Left forelimb (tissue), 1 donor: ENCODE measurements at places on chromosomes 2 and 18.

GRCh38 chr2:44957656-44958327, 16.3 kb downstream of the SIX3 start:
- DNase-seq = no peak

GRCh38 chr2:204264621-204265140, 280.6 kb upstream of the PARD3B start:
- DNase-seq = no peak

DNA sequence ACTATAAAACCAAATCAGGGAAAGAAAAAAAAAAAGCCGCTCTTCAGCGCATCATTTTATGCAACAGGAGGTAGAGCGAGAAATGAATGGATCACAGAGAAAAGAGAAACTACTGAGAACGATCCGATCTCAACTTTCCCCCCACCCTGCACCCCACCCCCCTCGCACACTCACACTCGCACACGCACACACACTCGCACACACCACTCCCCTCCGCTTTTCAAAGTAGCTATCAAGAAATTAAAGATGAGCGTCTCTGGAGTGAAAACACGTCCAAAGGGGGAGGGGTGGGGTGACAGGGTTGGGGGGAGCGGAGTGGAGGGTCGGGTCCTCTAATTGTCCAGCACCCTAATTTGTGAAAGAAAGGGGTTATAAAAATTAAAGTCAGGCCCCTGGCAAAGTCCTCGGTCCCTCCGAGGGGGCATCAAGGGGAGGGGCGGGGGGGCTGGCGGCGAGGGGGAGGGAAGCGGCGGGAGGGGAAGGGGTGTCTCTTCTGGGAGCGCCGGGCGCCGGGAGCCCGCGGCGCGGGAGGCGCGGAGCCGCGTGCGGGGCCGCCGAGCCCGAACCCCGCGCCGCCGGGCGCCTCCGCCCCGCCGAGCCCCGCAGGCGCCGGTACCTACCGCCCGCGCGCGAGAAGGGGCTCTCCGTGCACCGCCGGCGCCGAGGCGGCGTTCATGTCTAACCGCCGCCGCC, 428 bp downstream of the TCF4 start:
- DNase-seq = peak; percentile 76

DNA sequence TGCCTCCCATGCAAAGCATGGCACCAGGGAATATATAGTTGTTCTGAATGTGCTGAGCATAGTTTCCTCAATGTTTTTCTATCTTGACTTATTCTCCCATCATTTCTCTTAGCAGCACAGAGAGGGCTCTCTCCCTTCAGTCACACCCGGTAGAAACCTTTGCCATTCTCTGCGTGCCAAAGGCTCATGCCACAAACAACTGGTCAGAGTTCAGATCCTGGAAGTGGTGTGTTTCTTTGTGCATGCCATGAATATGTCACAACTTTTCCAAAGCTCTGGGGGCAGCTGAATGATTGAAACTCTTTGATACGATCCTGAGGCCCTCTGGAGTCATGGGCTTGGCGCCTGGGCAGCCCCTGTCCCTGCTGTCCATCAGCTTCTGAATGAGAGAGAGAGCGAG, 28.0 kb upstream of the EDAR start:
- no peak for DNase-seq

- DNase-seq = no peak
These were observed 10.8 kb downstream of the AGFG1 start for GRCh38 chr2:227482638-227483340.

DNA sequence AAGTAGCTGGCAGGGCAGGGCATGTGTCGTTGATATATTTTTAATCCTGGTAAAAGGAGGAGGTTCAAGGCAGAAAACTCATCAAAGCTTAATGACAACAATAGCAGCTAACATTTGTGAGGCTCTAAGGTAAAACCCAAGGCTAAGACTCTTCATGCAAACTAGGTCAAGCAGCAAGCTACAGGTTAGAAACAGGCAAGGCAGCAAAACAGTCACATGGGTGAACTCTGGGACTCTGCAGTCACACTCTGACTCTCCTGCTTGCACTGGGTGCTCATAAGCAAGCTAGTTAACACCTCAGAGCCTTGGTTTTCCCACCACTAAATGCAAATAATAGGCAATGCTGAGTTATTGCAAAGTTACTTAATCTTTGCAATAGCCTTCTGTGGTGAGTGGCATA, 7.9 kb downstream of the IL1RN start:
- no peak for DNase-seq

- DNase-seq = peak; percentile 41
These were observed 80.2 kb downstream of the PXDN start for GRCh38 chr2:1664076-1664605.

DNA sequence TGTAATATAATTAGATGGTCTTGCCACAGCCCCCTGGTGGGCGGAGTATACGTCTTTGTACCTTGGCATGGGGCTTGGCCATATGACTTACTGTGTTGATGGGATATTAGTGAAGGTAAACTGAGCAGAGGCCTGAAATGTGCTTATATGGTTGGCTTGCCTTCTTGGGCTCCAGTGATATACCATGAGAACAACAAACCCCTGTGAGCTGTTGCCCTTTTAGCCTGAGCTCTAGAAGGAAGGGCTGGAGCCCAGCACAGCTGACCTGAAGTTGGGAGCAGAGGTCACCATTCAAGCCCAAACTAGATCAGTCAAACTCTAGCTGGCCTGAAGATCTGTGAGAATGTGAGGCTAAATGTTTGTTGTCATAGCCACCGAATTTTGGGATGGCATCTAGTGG, 75.2 kb upstream of the CD302 start:
- no peak for DNase-seq

DNA sequence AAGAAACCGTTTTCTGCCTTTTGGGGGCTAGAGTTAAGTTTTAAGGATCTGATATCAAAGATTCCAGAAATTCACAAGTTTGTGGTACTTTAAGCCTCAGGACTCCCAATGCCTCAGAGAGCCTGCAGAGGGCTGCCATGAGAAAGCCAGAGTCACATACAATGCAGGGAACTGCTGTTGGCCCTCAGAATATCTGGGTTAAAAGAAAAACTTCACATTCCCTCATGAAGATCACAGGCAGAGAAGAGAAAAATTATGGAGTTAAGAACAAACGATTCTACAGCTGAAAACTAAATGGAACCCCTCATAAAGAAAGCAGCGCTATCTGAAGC, 39.5 kb downstream of the HDAC4 start:
- DNase-seq = no peak
